SK-N-SH treated with all-trans-retinoic acid at 6 μM for 48 hours (cell line): ENCODE measurements at places on chromosomes 5 and 9.

GRCh38 chr5:91245871-91246270 lies 137.2 kb downstream of the ARRDC3 start:
- no peak for ATAC-seq

DNA sequence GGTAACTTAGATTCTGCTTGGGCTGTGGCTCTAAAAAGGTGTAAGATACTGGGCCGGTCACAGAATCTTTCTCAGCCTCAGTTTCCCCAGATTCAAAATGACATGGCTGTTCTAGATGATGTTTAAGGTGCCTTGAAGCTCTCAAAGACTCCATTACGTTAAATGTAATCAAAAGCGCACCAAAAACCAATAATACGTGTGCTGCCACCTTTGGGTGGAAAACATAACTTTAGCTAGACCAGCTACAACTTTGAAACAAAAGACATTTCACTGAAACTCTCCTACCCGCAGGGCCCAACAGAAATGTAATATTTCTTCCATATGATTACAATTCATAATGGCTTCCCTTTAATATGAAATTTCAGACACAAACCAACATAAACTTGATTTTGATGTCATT lies 35.0 kb upstream of the PCSK5 start:
- ATAC-seq, result peak; percentile 53; the same call in 1 of the 3 replicates

GRCh38 chr5:94094793-94095441 lies 353.5 kb upstream of the POU5F2 start:
- no peak for ATAC-seq

DNA sequence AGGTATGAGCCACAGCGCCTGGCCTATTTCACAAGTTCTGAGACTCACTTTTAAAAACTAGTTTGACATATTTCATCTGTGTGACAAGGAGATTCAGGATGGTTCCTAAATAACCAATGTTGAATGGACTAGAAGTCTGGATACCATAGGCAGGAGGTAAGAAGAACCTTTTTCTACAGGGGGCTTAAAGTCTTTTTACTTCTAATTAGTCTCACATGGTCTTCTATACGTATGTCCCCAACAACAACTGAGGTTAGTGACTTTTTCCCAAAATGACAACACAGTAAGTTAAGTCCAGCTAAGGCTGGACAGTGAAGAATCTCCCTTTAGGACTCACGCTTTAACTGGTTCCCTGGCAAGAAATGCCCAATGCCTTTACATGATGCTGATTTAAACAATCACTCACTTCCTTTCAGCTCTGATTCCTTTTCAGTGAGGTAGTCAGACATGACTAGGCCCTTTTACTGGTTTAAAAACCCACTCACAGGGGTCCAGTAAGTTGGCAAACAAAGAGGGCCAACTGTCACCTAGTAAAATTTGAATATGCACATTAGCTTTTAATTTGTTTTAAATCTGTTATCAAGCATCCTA lies 12.1 kb upstream of the HAUS6 start:
- ATAC-seq, result no peak

DNA sequence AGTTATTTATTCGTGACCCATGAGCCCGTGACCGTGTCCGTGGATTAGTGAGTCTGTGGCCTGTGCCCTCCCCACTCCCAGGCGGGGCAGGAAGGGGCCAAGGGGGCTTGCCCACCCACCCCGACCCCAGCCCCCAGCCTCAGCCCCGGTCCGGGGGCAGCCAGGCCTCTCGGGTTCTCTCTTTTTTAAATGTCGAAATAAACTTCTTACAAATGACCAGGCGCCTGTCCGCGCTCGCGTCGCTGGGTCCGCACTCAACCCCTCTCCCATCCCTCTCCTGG lies 7.6 kb downstream of the BARHL1 start:
- ATAC-seq, result no peak

GRCh38 chr5:73865315-73865714 lies 239.3 kb downstream of the ARHGEF28 start:
- ATAC-seq, result no peak

DNA sequence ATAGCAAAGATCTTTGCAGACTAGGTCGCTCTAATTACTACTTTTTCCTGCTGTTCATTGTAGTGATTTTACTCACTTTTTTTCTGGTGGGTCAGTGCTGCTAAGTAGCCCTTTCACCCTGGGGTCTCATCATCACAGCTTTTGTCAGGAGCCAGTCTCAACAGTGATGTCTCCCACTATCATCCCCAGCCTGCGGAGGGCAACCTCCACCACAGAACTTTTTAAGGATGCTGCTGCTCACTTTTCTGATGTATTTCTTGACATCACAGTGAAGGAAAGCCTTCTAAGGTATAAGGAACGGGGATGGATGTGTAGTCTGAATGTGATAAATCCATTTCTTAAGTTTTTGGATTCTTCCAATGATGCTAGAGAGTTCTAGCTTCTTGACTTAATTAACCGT lies 242.5 kb upstream of the RIOK2 start:
- ATAC-seq, result 0 out of 3 replicates have a peak, but pooled peaks have one; percentile 18
